ENCODE measurements at places on chromosomes 6 and 20.
A peak's percentile ranks its signal among the peaks of the same experiment; 100 is the strongest.

- no peak for DNase-seq
Measured at GRCh38 chr6:21200134-21200870, 393.2 kb upstream of the SOX4 start.

DNA sequence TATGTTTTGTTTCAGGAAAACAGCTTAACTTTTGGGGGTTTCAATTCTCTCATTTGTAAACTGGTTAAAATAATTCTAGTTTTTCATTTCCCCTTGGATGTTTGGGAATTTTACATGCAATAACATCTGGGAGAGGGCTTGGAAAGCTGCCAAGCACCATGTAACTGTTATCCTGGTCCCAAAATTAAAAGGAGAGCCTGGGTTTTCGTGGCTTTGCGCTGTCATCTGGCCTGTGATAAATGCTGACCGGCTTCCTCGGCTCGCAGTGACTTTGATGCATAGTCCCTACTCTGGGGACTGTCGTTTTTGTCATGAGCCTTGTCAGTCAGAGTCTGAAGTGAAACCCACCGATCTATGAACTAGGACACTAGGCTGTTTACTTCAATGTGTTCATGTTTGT lies 12.2 kb downstream of the SLC35F1 start:
- no peak for DNase-seq

DNA sequence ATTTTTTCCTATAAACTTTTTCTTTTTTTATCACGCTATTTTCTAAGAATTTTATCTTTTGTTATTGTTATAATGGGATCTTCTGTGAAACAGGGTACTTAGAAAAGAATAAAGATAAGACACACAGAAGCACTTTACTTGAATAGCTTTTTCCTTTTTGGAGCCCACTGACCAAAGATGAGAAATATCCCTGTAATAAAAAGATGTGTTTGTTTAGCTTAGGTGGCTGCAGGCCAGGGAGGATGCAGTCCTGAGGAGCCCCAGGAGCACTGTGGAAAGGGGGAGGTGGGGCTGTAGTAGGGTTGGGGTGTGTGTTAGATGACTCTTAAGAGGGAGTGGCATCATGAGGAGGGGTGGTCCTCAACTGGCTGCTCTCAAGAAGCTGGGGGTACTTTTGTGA lies 128.6 kb downstream of the ARID1B start:
- DNase-seq = no peak

DNA sequence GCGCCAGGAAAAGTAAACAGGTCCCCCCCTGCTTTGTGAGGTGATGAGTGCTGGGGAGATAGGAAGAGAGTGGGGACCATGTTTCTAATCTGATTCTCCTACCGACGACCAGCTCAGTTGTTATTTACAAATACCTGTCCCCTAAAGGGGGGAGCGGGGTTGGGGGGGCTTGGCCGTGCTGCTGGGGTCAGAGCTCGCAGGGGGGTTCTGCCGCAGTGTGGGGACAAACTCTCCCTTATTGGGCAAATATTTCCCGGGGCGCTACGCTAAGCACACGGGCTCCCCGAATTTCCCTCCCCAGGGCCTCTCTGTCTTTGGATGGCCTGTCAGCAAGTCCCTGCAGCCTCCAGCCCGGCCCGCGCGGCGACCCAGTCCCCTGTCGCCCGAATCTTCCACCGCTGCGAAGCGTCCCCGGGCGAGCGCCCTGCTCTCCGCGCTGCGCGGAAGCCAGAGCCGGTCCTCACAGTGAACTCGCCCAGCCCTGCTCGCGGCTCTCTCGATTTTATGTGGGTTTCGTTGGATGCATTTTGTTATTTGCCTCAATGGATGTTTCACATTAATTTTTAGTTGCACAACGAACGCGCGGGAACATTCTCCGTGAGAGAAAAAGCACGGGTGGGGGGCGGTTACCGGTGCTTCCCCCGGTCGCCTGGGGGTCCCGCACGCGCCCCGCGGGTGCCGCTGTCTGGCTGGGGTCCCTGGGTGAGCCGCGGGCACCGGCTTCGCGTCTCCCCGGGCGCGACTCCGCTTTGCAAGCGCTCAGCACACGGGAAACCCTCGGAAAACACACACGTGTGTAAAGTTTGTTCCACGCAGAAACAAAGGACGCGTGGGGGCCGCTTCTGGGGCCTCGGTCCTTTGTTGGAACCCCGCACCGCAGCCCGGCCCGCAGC lies 1.5 kb upstream of the STX16 start:
- DNase-seq = peak; percentile 36

DNA sequence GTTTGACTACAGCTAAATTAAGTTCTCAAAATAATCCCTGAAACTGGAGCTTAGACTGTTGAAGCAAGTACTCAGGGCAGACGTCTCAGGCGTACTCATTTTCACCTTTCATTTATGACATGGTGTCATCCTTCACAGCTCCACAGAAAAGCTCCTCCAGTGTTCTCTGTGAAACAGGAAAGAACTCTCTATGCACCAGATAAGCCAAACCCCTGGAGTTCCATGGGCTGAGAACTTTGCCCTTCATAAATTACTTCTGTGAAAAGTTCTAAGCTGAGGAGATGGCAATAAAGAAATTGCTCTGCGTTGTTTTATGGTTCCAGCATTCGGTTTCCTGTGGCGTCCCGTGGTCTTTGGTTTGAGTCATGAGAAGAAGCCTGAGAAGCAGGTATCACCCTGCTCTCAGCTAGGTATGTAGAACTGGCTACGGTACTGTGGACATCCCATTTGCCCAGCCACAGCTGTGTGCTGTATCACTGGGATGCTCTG lies 20.2 kb upstream of the RREB1 start:
- peak; percentile 38 for DNase-seq

DNA sequence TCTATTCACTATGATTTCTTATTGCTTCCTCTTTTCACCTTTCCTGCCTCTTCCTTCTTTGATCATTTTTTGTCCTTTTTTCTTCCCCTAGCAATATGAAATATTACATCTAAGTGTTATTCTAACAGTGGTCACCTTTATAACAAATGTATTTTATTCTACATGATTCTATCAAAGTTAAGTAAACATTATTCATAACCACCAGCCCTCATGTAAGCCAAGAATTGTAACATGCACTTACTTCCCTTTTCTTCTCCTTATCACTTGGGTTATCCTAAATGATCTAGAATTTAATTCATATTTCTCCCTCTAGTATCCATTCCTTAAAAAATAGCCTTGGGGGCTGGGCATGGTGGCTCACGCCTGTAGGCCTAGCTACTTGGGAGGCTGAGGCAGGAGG lies 88.3 kb upstream of the SLC22A23 start:
- DNase-seq = no peak

GRCh38 chr20:64239449-64240242 lies 15.9 kb upstream of the PCMTD2 start:
- no peak for DNase-seq

GRCh38 chr6:134674562-134674961 lies 275.3 kb downstream of the ALDH8A1 start:
- DNase-seq = no peak

DNA sequence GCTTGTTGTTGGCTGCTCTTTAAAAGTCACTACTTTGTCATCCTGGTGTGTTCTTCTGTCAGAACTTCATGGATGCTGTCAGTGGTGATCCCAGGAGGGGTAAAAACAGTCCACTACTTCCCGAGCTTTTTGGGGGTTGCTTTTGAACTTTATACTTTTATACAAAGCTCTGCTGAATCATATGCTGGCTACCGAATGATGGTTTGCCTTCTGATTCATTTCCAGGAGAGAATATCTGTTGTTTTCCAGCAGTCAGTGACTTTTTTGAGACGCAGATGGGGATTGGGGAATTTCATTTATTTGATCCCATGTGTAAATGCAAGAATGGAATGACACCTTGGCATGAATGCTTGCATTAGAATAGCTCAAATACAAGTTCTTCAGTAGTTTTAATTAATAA lies 32.7 kb upstream of the COL10A1 start:
- DNase-seq = no peak

DNA sequence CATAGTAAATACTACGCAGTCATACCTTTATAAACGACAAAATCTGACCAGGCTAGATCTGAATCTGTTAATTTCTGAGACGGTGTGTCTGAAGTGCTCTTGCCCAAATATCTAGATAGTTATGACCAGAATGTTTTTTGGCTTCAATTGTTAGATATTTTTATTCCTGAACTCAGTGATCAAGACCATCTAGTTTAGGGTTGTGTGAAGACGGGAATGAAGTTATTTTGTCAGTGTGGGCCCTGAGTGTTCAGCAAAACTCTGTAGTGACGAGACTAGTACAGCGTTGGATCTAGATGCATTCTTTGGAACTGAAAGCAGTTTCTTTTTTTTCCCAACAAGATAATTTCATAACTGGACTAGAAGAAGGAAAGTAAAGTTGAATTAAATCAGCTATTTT lies 3.1 kb downstream of the STXBP5 start:
- no peak for DNase-seq
